Metanephros (tissue), 2 donors: ENCODE measurements at places on chromosomes 2 and 18. TPM values are rescaled to one million over a fixed set of nuclear protein-coding genes. Genes with fewer than 3 reads are reported as not detected.

Gene UCN
- total RNA-seq, result 2.5 TPM

Gene RSAD2
- 7.2 TPM for total RNA-seq

Gene MYCN
- 25.7 TPM for total RNA-seq

Gene TUBB8B
- total RNA-seq, result not detected

Gene CFC1B
- not detected for total RNA-seq

Gene ACKR3
- 33.7 TPM for total RNA-seq

Gene HOXD3
- total RNA-seq, result 74.7 TPM

Gene LIPT1
- 9.9 TPM for total RNA-seq

Gene FARP2
- total RNA-seq, result 69.4 TPM

Gene PSMG2
- total RNA-seq, result 46.5 TPM

Gene EMX1
- 46.9 TPM for total RNA-seq

Gene CD8B2
- total RNA-seq, result 0.06 TPM

Gene MALL
- 11.5 TPM for total RNA-seq

Gene PLCL1
- total RNA-seq, result 23.7 TPM
